Left lung (tissue), 14 donors: ENCODE measurements at places on chromosomes 12 and 14. TPM values are rescaled to one million over a fixed set of nuclear protein-coding genes. Genes with fewer than 3 reads are reported as not detected.

The OTUB2 gene
- total RNA-seq, result 1.5 TPM

The PTCSC3 gene
- not detected for total RNA-seq

The SERPINA12 gene
- total RNA-seq, result not detected

DNA sequence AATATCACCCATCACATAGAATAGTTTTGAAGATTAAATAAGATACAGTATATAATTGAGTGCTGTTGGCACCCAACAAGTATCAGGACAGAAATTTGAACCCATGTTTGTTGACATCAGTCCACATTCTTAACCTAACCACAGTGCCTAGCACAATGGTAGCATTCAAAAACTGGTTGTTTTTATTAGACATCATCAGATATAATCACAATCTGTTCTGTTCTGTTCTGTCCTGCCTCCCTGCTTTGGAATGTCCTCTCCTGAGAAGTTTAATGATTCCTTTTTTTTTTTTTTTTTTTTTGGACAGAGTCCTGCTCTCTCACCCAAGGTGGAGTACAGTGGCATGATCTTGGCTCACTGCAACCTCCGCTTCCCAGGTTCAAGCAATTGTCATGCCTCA lies 476.6 kb downstream of the RMST start:
- H3K27me3 ChIP-seq, result no peaks in the 10 kb centered on the region
- no peak overlapping the region for H3K27ac ChIP-seq
- no peak overlapping the region for H3K4me3 ChIP-seq
- H3K36me3 ChIP-seq, result no peaks in the 10 kb centered on the region
- H3K4me1 ChIP-seq, result no peaks in the 10 kb centered on the region

DNA sequence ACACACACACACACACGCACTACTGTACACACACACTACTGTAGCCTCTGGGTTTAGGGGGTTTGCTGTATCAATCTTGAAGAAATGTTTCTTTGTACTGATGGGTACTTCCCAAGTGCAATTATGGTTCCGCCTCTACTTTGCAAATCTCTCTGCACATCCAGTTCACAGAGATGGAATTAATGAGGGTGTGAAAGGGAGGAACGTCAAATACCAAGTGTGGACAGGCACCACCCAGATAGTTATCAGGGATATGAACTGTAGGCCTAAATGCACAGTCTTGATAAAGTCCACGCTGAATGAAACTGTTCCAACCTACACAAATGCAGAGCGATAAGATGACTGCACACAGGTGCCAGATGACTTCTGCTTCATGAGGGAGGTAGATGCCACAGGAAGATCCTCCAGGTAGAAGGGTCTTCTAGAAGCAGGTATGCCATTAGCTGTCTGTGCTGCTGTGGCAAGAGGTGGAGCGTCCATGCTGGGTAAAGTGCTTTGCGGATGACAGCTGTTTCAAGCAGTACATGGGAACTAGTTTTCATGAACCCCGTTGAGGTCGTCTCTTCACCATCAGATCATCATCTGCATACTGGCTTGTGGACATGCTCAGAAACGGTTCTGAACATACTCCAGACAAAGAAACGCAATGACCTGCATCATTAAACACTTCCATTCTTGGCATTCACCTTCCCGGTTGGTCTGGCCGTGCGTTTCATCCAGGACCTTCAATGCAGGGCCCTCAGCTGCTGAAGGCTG lies 314.3 kb upstream of the RTL1 start:
- no peaks in the 10 kb centered on the region for H3K36me3 ChIP-seq
- H3K4me3 ChIP-seq, result no peak overlapping the region
- no peak for DNase-seq
- H3K27me3 ChIP-seq, result no peaks in the 10 kb centered on the region
- H3K27ac ChIP-seq, result no peak overlapping the region
- H3K4me1 ChIP-seq, result no peaks in the 10 kb centered on the region

DNA sequence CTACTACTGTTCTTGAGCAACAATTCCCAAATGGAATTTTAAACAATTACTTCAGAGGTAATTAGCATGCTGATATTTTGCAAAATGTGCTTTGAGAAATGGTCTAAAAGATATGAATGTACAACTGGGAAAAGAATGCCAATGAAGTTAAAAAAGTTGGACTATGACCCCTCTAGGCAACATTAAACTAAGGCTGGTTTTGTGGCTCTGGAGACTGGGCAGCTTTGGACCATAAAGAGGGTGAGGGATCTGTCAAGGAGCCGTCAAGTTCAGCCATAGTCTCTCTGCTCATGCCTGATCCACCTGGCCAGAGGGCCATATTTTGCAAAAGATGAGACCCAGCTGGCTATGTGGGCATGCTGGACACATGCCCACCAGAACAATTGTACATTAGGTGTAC lies 38.8 kb downstream of the CMAS start:
- no peaks in the 10 kb centered on the region for H3K27me3 ChIP-seq
- no peak for DNase-seq
- H3K27ac ChIP-seq, result no peak overlapping the region
- H3K4me3 ChIP-seq, result no peak overlapping the region

DNA sequence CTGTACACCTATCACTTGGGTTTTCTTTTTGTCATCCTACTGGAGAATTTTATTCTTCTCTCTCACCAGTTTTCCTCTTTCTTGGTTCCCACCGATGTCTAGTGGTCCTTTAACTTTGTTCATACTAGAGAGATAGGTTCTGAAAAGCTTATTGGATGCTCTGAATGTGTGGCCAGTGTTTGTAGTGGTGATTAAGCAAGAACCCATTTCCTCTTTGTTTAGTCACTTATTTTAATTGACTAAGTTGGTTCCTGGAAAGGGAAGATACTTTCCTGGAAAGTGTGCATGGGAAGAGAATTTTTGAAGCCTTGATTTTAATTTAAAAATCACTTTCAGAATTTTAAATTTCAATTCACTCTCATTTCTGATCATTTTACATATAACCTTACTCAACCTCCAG lies 127.2 kb downstream of the OTOGL start:
- no peaks in the 10 kb centered on the region for H3K36me3 ChIP-seq
- DNase-seq, result no peak
- no peak overlapping the region for H3K4me3 ChIP-seq
- H3K4me1 ChIP-seq, result no peaks in the 10 kb centered on the region

GRCh38 chr14:100048786-100049185 lies 16.4 kb upstream of the EVL start:
- H3K27ac ChIP-seq, result no peak overlapping the region
- H3K27me3 ChIP-seq, result no peaks in the 10 kb centered on the region
- H3K4me3 ChIP-seq, result no peak overlapping the region
- no peaks in the 10 kb centered on the region for H3K36me3 ChIP-seq
- no peak for DNase-seq
